Activated CD4-positive, CD25-positive, alpha-beta regulatory T cell (primary cell): ENCODE measurements at places on chromosomes 5 and 9.

- no peak for DNase-seq
These were observed 95.6 kb downstream of the HSPA4 start for GRCh38 chr5:133147411-133147810.

- DNase-seq = no peak
These were observed 69.7 kb downstream of the ZNF462 start for GRCh38 chr9:106932675-106933074.

- no peak for DNase-seq
These were observed 35.0 kb upstream of the NCS1 start for GRCh38 chr9:130137081-130137640.

DNA sequence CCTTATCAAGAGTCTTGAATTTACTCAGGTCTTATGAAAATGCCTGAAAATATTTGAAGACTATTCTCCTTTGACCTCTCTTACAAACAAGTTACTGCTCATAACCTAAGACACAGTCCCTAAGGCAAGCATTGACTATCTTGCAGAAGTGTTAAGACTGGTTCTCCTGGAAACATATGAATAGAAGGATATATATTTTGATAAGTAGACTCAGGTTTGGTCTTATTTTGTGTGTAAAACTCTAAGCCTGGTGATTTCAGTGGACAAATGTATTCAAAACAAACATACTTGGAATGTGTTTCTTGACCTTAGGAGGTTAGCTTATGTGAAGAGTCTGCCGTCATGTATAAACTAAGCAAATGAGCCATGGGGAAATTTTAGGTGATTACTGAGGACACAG is 7.5 kb upstream of the UBQLN1 start:
- no peak for DNase-seq
